IPS DF 6.9 (cell line): ENCODE measurements at places on chromosomes 6 and 20.

DNA sequence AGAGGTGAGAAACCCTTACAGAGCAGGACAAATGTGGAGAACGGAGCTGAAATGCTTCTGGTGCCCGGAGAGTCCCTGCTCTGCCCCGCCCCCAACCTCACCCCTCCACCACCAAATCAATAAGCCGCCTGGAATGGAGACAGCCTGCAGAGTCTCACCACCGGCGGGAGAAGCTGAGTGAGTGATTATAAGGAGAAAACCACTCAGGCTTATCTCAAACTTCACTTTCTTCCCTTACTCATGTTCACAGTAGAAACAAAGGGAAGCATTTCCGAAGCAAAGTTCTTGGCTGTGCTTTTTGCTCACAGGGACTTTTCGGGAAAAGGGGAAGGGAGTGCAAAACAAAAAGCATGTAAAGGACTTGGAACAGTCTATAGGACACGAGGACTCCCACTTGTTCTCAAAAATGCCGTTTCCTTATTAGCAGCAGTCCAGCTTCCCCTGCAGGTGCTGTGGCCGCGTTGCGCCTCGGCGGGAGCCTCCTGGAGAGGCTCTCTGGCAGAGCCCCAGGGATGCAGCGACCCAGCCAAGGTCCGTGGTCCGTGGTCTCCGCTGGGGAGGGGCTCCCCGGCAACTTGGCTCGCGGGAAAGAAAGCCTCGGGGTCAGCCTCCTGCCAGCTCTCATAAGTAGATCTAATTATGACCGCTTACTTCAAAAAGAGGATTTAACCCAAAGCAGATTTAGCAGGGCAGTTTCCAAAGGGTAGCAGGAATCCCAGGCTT is 64.8 kb upstream of the TMEM30A start:
- H3K4me1 ChIP-seq: no peaks in the 10 kb centered on the region; the same call in 1 of the 2 replicates
- no peak for DNase-seq
- H3K27ac ChIP-seq: no peak overlapping the region
- no peaks in the 10 kb centered on the region for H3K36me3 ChIP-seq
- no peaks in the 10 kb centered on the region for H3K27me3 ChIP-seq
- peak overlapping the region; percentile 8; the same call in 1 of the 2 replicates for H3K4me3 ChIP-seq

GRCh38 chr6:107032051-107032450 is 4.1 kb downstream of the MTRES1 start:
- no peak overlapping the region for H3K27ac ChIP-seq
- H3K27me3 ChIP-seq: no peaks in the 10 kb centered on the region
- H3K4me1 ChIP-seq: 0 out of 2 replicates have a peak, but pooled peaks cover 1% of the 10 kb centered on the region
- no peak overlapping the region for H3K4me3 ChIP-seq
- no peak for DNase-seq
- no peaks in the 10 kb centered on the region for H3K36me3 ChIP-seq

DNA sequence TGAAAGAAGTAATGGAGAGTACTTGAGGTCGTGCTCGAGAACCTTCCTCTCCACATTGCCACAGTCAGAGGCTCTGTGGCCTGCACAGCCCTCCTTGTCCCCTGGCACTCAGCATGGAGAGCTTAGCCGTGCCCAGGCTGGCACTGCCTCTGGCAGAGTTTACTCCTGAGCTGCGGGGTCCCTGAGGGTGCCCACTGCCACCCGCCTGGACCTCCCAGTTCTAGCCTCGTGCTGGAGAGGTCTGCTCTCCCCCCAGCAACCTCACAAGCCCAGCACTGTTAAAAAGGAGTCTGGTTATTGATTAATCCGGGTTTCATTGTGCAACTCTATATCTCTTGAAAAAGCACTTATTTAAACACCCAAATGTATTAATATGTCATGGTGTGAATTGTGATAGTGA is 226.8 kb downstream of the TMEM242 start:
- H3K27me3 ChIP-seq: no peaks in the 10 kb centered on the region
- H3K4me1 ChIP-seq: no peaks in the 10 kb centered on the region
- DNase-seq: no peak
- H3K36me3 ChIP-seq: no peaks in the 10 kb centered on the region

GRCh38 chr6:20919677-20920385 is 385.6 kb downstream of the CDKAL1 start:
- H3K4me3 ChIP-seq: no peak overlapping the region
- no peaks in the 10 kb centered on the region for H3K4me1 ChIP-seq
- no peak overlapping the region for H3K27ac ChIP-seq
- no peak for DNase-seq
- H3K36me3 ChIP-seq: no peaks in the 10 kb centered on the region

GRCh38 chr20:63148696-63149095 is 67.2 kb downstream of the YTHDF1 start:
- DNase-seq: no peak
- H3K4me3 ChIP-seq: no peak overlapping the region
- no peak overlapping the region for H3K27ac ChIP-seq
- H3K4me1 ChIP-seq: no peaks in the 10 kb centered on the region
- no peaks in the 10 kb centered on the region for H3K27me3 ChIP-seq

DNA sequence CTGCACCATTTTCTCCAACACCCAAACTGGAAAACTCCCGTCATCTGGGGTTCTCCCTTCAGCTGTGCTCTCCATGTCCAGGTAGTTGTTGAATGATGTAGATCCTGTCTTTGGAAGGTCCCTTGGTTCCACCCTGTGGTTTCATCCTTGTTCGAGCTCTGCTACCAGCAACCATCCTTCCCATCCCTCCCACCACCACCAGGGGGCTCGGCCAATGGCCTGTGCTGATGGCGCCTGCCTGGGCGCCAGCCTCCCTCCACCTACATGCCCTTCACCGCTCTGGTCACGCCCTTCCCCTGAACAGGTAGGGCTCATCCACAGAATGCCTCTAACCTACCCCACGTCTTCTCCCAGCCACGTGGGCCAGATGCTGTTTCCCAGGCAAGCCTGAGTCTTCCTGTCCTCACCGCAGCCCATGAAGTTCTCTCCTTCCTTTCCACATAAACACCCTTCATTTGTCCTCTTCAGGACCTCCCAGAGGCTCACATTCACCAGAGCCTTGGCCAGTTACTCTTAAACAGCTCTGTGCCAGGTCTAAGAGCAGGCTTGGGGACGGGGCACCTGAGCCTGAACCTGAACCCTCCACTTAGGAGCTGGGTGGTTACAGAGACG is 75.1 kb upstream of the DUSP22 start:
- no peak overlapping the region for H3K4me3 ChIP-seq
- H3K27ac ChIP-seq: no peak overlapping the region
- no peaks in the 10 kb centered on the region for H3K36me3 ChIP-seq
- H3K27me3 ChIP-seq: no peaks in the 10 kb centered on the region
- DNase-seq: peak; percentile 48
- peaks cover 4% of the 10 kb centered on the region for H3K4me1 ChIP-seq

- H3K4me1 ChIP-seq: no peaks in the 10 kb centered on the region
- H3K27ac ChIP-seq: no peak overlapping the region
- DNase-seq: no peak
- H3K27me3 ChIP-seq: no peaks in the 10 kb centered on the region
- H3K4me3 ChIP-seq: no peak overlapping the region
Observed at GRCh38 chr20:60407938-60408337, 449.7 kb downstream of the CDH26 start.

DNA sequence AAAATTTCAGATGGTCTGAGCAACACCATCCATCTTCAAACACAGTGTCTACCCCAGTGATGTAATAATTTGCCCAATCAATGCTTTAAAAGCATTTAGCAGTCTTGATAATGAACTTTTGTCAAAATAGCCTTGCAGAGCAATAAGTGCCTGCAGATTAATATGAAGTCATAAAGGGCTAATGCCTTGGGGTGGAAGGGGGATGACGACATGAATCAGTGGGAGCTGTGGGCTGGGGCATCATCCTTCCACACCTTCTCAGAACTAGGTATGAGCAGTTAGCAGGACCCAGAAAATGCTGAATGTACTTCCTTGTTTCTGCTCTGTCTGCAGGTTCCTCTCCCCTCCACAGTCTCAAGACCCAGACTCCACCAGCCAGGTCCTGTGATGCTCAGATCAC is 166.2 kb upstream of the MAFB start:
- no peak overlapping the region for H3K27ac ChIP-seq
- no peak for DNase-seq
- H3K4me3 ChIP-seq: no peak overlapping the region
- H3K4me1 ChIP-seq: peaks cover 9% of the 10 kb centered on the region; the same call in 1 of the 2 replicates

DNA sequence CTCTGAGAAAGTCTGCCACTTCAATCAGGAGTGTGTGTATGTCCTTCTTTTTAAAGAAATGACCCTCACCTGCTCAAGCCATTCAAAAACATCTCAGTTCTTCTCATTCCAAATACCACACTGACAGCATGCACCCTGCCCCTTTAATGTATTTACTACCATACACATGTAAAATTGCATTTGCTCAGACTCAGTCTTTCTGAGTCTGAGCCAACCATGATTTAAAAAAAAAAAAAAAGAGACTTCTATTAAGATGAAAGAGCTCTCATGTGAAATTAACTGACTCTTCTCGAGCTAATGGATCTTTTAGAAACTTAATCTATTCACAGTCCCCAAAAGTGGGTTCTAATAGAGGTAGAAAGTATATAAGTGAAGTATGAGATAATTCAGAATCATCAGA is 1.4 kb upstream of the FILIP1 start:
- H3K27me3 ChIP-seq: no peaks in the 10 kb centered on the region; the same call in 1 of the 2 replicates
- no peak overlapping the region for H3K4me3 ChIP-seq
- H3K4me1 ChIP-seq: no peaks in the 10 kb centered on the region
- no peaks in the 10 kb centered on the region for H3K36me3 ChIP-seq
- DNase-seq: no peak
